Hepatic stellate cell (primary cell): ENCODE measurements at places on chromosomes 2 and 18.

GRCh38 chr18:79818036-79818435 lies 20.3 kb downstream of the KCNG2 start:
- DNase-seq, result no peak

DNA sequence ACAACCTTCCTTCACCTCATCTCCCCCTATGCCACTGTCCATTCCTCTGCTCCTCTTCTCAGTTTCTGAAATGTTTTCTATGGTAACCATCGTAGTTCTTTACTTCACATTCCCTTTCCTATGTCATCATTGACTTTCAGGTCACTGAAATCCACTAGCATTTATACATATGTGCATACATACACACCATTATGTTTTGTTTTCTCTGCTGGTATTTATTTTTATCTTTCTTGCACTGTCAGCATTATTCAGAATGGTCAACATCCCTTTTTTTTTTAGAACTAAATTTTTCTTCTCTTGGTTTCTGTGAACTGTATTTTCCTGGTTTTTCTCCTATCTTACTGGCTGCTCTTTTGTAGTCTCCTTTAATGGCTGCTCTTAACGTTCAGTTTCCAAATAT lies 33.2 kb downstream of the ITGAV start:
- no peak for DNase-seq

DNA sequence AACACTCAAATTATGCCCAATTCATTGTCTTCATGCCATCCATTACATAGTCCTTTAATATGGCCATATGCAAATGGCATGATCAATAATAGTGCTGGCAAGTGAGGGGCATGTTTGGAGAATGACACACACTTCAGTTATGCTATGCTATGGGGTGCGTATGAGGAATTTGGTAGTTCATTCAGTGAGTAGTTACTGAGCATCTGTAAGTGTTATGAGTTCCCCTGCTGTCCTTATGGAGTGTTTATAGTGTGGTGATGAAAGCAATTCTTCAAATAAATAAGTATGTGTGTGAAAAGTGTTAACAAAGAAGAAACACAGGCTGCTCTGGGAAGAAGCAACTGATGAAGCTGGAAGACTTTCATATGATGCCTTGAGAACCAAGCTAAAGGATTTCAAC lies 383.7 kb upstream of the SLC14A2 start:
- DNase-seq, result no peak

DNA sequence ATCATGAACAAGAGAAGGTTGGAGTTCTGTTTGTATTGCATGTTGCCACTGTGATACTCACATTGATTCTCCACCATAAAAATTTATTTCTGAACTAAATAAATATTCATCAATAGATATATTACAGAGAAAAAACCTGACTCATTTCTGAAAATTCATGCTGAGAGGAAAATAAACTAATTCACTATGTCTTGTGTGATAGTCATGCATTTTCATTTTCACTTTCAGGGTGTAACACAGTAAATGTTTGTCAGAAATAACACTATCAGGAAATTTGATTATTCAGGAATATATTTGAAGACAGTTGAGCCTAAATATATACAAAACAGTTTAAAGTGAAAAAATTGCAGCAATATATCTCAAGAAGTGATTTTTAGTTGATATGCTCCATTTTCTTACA lies 335.2 kb downstream of the KCNJ3 start:
- no peak for DNase-seq

DNA sequence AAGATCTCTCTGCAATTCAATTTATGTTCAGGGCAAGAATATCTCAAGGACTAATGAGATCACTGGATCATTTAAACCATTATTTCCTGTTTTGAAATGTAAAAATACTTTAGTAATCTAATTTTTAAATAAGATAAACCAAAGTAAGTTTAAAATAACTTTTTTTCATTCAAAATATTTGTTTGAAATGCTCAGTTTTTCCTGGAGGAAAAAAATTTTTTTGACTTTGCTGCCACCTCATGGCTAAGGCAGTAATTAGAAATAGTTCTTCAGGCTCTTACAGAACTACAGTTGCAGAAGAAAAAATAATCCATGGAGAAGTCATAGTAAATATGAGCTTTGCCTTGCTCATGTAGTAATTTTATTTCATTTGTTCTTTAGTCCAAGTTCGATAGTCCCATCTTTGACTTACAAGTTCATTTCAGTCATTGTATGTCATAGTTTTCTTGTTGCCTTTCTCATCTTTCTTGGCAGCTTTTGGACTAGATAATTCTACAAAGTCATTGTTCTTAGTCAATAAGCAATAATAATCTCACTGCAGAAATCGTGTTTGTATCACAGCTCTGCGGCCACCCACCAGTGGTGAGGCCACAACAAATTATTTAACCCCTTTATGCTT lies 127.4 kb downstream of the DPP4 start:
- DNase-seq, result no peak

- no peak for DNase-seq
These were observed 284.0 kb upstream of the HS6ST1 start for GRCh38 chr2:128602699-128603101.

DNA sequence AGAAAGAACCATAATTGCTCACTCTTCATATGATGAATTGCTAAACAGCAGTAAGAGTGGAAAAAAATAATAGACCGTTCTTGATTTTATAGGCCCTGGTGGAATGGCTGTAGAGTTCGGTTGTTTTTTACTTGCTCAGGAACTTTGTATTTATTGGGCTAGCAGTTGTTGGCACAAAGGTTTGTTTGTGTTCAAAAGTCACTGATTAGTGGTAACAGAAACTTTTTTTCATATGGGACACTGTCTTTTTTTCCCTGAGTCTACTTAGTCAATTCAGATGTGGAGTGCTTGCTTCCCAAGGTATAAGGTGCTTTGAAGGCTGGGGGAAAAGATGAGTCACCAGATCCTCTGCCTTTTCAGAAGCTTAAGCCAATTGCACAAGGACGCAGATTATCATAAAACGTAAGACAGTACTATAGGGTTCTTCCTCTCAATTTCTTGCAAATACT lies 25.8 kb downstream of the PHLPP1 start:
- DNase-seq, result no peak

- DNase-seq, result no peak
These were observed 68.5 kb downstream of the STPG4 start for GRCh38 chr2:47086571-47086970.

DNA sequence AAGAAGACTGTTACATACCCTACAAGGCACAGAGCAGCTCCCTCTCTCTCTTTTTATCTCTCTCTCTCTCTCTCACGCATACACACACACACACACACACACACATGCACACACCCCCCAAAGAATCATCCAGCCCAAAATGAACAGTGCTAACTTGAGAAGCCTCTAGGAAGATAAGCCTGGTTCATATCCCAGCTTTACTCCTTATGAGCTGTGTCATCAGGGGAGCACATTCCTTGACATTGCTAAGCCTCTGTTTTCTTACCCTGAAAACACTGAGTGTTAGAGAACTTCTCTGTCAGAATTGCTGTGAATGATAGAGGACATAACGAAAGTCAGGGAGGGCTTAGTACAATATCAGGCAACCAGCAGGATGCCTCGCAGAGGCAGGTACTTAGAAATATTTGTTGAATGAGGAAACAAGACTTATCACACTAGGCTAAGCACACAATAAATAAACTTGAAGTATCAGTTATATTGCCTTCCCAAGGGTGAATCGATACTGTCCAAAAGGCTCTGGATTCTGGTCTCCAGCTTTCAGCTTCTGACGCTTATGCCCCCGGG lies 725.6 kb upstream of the ID2 start:
- no peak for DNase-seq

DNA sequence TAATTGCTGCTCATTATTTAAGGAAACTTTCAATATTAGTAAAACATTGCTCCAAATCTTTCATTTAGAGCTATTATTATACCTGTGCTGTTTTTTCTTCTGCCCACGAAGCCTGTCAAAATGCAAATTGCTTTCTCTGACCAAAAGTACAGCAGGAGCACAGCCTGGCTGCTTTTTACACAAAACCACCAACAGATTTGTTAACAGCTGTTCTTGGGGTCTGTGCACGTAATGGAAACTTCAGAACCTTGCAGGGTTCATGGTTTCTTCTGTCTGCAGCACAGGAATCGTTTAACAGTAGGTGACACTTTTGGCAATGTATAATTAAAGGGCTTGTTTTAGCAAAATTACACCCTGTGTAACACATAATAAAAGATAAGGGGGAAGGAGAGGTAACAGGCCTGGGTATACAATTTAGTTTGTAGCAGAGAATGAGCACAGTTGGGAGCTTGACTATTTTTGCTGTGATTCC lies 447.3 kb downstream of the KCNJ3 start:
- no peak for DNase-seq

- DNase-seq, result no peak
These were observed 606.0 kb upstream of the GCFC2 start for GRCh38 chr2:76316691-76317090.

- no peak for DNase-seq
These were observed 212.8 kb downstream of the STK39 start for GRCh38 chr2:168034616-168035015.

- peak; percentile 85 for DNase-seq
These were observed 111.9 kb downstream of the AP1S3 start for GRCh38 chr2:223725494-223725893.
